ENCODE measurements at places on chromosomes 16 and 17.

DNA sequence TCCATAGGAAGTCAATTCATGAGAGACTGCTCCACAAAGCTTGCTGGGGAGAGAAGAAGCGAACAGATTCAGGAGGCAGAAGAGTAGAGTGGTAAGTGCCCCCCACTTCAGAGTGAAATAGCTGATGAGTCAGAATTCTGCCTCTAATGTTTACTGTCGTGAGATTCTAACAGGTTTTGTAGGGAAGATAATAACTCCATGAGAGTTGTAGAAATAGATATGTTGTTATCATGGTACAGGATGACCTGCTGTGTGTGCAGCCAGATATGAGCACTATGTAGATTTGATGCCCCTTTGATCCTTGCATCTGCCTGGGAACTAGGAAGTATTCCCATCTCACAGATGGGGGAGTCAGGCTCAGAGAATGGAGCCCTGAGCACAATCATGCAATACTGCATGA, 502.4 kb upstream of the CDH11 start:
- DNase-seq = no peak

DNA sequence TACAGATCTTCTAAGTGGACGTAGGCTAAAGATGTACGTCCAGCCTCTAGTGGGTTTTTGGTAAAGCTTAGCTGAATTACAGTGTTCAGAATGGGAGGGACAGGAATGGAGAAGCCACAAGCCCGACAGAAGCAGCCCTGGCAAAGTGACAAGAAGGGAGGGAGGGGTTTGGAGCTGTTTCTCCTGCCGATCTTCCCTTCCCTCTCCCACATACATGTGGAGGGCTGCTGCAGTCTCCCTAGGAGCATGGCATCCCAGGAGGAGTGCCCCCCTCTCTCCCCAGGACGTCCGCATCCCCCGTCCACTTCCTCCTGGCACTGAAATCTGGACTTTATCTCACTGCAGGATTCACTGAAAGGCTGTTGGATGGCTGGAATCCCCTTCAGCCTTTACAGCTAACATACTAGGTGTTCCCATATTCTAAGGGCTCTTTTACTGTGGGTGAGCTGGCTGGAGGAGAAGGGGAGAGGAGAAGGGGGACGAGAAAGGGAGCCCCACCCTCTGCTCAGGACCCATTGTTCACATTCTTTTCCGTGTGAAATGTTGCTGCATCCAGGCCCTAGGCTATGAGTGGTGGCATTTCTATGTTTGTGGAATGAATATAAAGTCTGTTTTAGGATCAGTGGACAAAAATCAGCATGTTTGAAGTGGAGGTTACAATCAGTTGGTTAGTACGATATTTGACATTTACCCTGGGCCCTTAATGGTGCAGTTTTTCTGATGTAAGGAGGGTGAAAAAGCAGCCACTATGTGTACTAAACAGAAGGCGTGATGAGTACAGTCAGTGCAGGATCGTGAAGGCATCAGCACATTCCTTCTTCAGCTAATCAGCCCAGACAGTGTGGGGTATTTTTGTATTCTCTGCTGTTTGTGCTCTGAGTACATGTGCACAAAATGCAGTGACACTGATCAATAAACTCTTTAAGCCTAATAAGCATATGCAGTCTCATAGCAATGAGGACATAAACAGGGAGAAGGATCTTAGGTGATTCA, 94.6 kb downstream of the SPECC1 start:
- no peak for DNase-seq

GRCh38 chr16:63618896-63619485, 1502.9 kb downstream of the CDH11 start:
- DNase-seq = peak; percentile 84

- DNase-seq = no peak
These were observed 183.8 kb upstream of the AXIN2 start for GRCh38 chr17:65745241-65745640.

DNA sequence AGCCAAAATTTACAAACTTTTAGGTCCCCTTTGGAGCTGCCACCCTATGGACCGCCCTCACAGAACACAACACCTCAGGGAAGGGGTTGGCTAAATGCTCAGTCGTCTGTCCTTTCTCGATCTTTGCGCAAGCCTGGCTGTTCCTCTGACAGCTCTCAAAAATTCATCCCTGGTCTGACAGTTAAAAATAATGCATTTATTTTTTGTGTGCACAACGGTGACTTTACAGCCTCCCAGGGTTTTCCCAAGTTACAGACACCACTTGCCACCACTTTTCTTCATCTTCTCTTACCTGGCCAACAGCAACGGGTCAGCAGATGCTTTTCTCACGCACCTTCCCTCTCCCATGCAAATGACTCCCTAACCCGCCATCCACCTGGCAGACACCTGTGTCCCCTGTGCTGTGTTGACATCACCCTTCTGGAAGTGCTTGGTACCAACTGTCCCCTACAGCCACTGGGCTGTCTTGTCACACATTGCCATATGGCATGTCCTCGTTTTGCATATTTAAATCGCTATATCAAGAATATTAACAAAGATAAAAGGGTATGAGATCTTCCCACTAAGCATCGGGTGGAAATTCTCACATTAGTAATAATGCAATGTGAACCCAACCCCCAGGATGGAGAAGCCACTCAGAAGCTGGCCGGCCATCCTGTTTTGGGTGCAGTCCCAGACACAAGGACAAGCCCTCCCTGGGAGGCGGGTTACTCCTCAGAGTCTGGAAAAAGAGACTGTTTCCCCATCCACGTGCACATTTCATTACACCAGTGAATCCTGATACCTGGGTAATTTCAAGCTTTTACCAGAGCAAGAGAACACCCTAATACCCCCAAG, 187.0 kb downstream of the ZFHX3 start:
- no peak for DNase-seq

GRCh38 chr16:72191551-72191950, 19.6 kb upstream of the PMFBP1 start:
- no peak for DNase-seq

DNA sequence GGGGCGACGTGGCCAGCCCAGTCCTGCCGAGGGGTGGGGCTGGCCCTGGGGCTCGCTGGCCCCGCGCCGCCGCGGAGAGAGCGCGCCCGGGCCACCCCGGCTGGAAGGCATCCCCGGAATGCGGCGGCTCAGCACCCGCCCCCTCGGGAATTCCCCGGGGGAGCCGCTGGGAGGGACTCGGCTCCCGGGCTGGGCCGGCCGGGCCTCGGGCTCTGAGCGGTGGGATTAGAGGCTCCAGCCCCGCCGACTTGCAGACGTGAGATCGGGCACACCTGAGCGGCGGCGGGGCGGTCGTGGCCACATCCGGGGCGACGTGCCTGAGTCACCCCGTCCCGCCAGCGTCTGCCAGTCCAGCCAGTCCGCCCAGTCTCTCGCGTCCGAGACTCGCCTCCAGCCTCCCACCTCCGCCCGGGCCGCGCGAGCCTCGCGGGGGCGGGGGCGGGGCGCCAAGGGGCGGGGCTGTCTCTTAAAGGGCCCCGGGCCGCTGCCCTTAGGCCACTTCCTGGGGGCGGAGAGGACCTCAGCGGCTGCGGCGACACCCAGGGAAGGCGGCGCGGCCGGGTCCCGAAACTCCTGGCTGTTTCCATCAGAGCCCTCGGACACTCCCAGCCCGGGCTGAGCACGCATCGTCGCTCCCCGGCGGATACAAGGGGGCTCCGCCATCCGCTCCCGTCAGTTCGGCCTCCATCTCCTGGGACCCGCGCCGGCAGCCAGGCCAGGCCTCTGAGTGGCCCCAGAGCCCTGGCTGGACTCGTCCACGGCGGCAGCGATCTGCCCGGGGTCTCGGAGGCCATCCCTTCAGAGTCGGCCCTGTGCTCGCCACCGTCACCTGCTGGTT, at the start of gene KCTD11:
Gene KCTD11 (plus strand): TSS at position 498 of the 838 bp plus-strand sequence.
- peak; percentile 74 for DNase-seq

GRCh38 chr17:75371981-75372380, 33.5 kb downstream of the GRB2 start:
- DNase-seq = no peak

GRCh38 chr17:50498021-50498874, 10.0 kb upstream of the MYCBPAP start:
- DNase-seq = no peak

DNA sequence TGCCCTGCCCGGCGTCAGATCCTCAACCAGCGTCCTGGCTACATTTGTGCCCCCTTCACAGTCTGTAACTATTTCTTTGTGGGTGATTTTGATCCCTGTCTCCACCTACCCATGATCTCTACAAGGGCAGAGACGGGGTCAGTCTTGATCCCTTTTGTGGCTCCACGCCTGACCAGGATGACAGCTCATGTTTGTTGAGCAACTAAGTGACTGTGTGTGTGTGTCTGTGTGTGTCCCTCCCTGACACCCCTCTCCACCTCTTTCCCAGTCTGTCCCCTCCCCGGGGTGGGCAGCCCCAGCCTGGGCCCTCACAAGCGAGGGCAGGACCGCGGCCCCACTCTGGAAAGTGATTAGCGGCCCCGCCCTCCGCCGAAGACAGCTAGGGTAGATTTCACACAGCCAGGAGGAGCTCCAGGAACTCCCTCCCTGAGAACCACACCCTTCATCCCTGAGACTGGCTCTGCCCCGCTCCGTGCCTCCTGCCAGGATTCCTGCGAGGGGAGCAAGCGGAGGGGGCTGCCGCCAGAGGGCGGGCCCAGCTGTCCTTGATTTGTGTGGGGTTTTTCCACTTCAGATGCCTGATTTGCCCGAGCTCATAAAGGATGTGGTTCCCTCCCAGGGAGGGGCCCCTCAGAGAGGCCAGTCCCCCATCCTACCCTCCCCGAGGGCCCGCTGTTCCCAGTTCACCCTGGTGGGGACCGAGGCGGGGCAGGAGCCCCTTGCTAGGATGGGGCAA, 5.3 kb upstream of the HS3ST6 start:
- DNase-seq = no peak

DNA sequence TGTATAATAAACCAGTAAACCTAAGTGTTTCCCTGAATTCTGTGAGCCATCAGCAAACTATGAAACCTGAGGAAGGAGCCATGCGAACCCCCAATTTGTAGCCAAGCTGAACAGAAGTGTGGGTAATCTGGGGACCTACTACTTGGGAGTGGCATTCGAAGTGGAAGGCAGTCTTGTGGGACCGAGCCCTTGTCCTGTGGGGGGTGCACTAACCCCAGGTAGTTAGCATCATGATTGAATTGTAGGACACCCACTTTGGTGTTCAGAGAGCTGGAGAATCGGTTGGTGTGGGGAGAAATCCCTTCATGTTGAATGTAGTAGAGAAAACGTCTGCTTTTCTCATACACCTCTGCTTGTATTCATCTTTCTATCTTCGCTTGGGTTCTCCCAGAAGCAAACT, 79.7 kb upstream of the CPHXL start:
- DNase-seq = no peak

DNA sequence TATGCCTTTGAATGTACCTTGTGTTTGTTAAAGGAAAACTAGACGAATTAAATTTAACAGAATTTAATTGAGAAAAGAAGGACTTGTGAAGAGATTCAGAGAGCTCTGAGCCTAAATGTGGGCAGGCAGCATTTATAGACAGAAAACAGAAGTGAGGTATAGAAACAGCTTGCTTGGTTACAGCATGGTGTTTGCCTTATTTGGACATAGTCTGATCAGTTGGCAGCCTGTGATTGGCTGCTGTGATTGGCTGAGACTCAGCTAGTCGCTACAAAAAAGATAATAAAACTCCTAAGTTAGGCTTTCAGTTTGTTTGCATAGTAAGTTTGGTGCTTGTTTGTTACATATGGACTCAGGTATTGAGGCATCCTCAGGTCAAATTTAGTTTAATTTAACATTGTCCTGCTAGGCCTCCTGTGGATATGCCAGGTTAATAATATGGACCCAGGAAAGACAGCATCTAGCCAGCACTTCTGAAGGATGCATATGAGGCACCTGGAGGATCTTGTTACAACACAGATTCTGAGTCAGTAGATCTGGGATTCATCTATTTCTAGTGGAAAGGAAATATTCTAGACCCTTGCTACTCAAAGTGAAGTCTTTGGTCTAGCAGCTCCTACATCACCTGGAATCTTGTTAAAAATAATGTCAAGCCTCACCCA, 43.4 kb downstream of the SLFN5 start:
- peak; percentile 22 for DNase-seq

GRCh38 chr16:17232487-17232886, 238.3 kb downstream of the XYLT1 start:
- no peak for DNase-seq
